ENCODE measurements at places on chromosomes 4 and X.

DNA sequence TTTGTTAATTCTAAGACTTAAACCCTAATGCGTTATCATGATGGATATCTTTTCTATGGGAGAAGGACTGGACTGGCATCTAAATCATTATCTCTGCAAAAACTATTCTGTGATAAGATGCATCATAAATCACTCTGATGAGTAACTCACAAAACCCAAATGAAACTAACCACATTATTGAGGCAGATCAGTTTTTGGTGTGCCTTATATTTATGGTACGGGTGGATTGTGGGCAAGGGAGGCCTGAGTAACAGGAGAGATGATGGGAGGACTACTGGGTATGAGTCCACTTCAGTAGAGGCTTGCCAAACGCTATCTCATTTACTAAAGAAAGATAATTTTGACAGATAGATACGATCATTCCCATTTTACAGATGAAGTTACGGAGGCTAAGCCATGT, 66.4 kb upstream of the GUCY1A1 start:
- no peak overlapping the region for H3K4me3 ChIP-seq
- DNase-seq = no peak

GRCh38 chr4:3040452-3041191, 33.7 kb downstream of the HTT-AS start:
- no peaks in the 10 kb centered on the region for H3K4me1 ChIP-seq
- H3K27me3 ChIP-seq = no peaks in the 10 kb centered on the region
- H3K27ac ChIP-seq = no peak overlapping the region
- H3K4me3 ChIP-seq = no peak overlapping the region
- no peaks in the 10 kb centered on the region for H3K36me3 ChIP-seq

DNA sequence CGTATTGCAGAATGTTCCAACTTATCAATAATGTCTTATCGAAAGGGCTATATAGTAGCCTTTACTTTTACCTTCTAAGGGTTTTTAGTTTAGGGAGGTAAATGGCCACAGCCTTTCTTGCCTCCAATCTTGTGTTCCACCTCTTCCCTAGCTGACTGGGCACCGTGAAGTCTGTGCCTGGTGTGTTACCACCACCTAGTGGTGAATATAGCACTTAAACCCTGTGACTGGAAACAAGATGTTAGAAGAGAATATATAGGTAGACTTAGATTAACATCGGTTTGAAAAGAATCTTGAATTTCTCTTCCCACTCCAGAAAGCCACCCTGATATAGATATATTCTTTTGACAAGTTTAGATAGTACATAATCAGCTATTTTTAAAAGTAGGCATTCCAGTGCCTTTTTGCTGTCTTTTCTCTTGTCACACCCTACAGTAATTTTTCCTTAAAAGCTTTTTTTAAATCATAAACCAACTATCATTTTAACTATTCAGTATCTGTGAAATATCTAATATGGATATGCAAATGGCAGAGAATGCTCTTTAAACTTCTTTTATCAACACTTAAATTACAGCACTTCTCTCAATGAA, 27.8 kb upstream of the ADH7 start:
- H3K4me3 ChIP-seq = no peak overlapping the region
- H3K4me1 ChIP-seq = no peaks in the 10 kb centered on the region
- H3K27me3 ChIP-seq = no peaks in the 10 kb centered on the region
- H3K27ac ChIP-seq = no peak overlapping the region
- no peaks in the 10 kb centered on the region for H3K36me3 ChIP-seq
- peak; percentile 80 for DNase-seq

DNA sequence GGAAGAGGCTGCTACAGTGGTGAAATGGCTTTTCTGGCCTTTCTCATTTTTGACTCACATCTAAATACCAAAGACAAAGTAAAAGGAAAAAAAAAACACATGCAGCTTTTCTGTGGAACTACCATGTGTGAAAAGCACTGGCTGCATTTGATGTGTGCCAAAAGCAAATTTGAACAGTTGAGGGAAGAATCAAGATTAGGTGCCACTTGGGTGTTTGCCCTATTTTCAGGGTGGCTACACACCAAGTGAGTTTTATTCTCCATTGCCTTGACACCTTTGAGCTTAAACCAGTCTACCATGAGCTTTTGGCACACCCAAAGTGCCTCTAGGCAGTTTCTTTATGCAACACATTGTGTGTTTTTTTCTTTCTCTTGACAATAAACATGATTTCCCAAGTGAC, 423.9 kb downstream of the FAM133A start:
- no peaks in the 10 kb centered on the region for H3K36me3 ChIP-seq
- no peak overlapping the region for H3K4me3 ChIP-seq
- DNase-seq = no peak
- H3K27ac ChIP-seq = no peak overlapping the region

- no peaks in the 10 kb centered on the region for H3K27me3 ChIP-seq
These were observed 511.3 kb downstream of the TRIML1 start for GRCh38 chr4:188650516-188650915.

GRCh38 chr4:169372791-169373190, 102.0 kb upstream of the SH3RF1 start:
- H3K27ac ChIP-seq = no peak overlapping the region
- DNase-seq = no peak
- no peaks in the 10 kb centered on the region for H3K4me1 ChIP-seq
- H3K4me3 ChIP-seq = no peak overlapping the region

DNA sequence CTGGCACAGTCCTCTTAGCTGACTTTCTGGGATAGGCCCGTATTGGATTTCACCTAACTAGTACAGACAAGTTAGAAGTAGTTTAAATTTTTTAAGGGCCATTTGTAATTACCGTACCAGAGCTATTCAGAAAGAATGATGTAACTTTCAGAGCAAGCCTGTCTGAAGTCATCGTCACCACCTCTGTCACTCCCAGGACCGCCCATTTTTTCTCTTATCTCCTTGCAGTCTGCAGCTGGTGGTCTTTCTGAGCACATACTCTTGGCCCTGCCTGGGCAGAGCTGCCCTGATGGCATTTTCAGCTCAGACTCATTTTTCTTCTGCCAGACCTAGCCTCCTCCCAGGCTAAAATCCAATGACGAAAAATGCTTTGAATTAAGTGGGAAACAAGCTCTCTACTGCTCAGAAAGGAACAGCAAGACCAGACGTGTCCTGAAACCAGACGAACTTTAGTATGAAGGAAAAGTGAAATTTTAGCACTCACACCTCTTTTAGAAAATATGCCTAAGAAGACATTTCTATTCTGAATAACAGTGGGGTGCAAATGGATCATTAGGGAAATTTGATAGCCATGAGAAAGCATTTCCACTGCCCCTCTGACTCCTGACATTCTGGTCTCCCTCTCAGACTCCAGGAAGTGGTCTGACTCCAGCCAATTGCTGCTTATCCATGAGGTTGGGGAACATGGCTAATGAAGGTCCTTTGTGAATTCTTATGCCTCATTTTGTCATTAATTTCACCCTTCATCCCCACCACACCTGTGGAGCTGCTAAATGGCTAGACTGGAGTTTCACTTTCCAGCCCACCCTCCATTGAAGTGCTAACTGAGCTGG, 162.4 kb upstream of the GYPA start:
- no peaks in the 10 kb centered on the region for H3K27me3 ChIP-seq
- peak; percentile 44 for DNase-seq
- no peak overlapping the region for H3K4me3 ChIP-seq
- peaks cover 4% of the 10 kb centered on the region for H3K4me1 ChIP-seq
- no peak overlapping the region for H3K27ac ChIP-seq
